Activated T-cell treated with anti-CD3 and anti-CD28 coated beads, Interleukin-2, amount 50 U/mL, for 72 hours (primary cell): ENCODE measurements at places on chromosomes 2 and 18. TPM values are rescaled to one million over a fixed set of nuclear protein-coding genes. Genes with fewer than 3 reads are reported as not detected.

Gene GCKR
- not detected for total RNA-seq

Gene CNGA3
- total RNA-seq = not detected

DNA sequence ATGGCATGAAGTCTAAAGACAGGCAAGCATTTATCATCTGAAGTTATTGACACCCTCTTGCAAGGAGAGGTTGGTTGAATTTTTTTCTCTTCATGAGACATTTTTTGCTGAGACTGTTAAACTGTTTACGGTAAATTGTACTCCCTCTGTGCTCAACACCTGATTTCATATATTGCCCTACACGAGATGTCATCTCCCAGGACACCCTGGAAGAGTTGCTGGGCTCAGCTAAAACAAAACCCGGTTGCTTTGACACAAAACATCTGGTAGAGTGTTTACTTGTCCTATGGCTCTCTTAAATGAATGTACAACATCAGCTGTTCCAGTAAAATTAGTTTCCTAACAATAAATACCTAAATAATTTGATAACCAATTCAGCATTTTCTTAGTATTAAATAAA lies 533.8 kb downstream of the SOCS6 start:
- H3K36me3 ChIP-seq = peaks cover 2% of the 10 kb centered on the region
- no peak overlapping the region for H3K4me3 ChIP-seq
- no peak overlapping the region for H3K27ac ChIP-seq
- no peaks in the 10 kb centered on the region for H3K27me3 ChIP-seq

- no peak overlapping the region for H3K4me3 ChIP-seq
- DNase-seq = no peak
- no peaks in the 10 kb centered on the region for H3K27me3 ChIP-seq
- peaks cover 3% of the 10 kb centered on the region for H3K36me3 ChIP-seq
- H3K4me1 ChIP-seq = no peaks in the 10 kb centered on the region
- no peak overlapping the region for H3K27ac ChIP-seq
Measured at GRCh38 chr18:10230072-10230471, 224.4 kb upstream of the APCDD1 start.

GRCh38 chr2:118115761-118116160 lies 27.5 kb downstream of the INSIG2 start:
- no peak overlapping the region for H3K4me3 ChIP-seq
- H3K36me3 ChIP-seq = peaks cover 11% of the 10 kb centered on the region
- DNase-seq = no peak
- no peaks in the 10 kb centered on the region for H3K27me3 ChIP-seq
- H3K27ac ChIP-seq = no peak overlapping the region
- H3K4me1 ChIP-seq = peaks cover 6% of the 10 kb centered on the region
